ENCODE measurements at places on chromosomes 13 and 19. TPM values are rescaled to one million over a fixed set of nuclear protein-coding genes. Genes with fewer than 3 reads are reported as not detected.

- DNase-seq: peak; percentile 68
Measured at GRCh38 chr19:49570138-49570856, 10.1 kb downstream of the NOSIP start.

GRCh38 chr19:13370948-13371347, 135.3 kb downstream of the CACNA1A start:
- no peak for DNase-seq

- no peak for DNase-seq
Measured at GRCh38 chr13:74092711-74093110, 41.5 kb downstream of the KLF12 start.

- no peak for DNase-seq
Measured at GRCh38 chr19:8501981-8502380, 459 bp downstream of the PRAM1 start.

DNA sequence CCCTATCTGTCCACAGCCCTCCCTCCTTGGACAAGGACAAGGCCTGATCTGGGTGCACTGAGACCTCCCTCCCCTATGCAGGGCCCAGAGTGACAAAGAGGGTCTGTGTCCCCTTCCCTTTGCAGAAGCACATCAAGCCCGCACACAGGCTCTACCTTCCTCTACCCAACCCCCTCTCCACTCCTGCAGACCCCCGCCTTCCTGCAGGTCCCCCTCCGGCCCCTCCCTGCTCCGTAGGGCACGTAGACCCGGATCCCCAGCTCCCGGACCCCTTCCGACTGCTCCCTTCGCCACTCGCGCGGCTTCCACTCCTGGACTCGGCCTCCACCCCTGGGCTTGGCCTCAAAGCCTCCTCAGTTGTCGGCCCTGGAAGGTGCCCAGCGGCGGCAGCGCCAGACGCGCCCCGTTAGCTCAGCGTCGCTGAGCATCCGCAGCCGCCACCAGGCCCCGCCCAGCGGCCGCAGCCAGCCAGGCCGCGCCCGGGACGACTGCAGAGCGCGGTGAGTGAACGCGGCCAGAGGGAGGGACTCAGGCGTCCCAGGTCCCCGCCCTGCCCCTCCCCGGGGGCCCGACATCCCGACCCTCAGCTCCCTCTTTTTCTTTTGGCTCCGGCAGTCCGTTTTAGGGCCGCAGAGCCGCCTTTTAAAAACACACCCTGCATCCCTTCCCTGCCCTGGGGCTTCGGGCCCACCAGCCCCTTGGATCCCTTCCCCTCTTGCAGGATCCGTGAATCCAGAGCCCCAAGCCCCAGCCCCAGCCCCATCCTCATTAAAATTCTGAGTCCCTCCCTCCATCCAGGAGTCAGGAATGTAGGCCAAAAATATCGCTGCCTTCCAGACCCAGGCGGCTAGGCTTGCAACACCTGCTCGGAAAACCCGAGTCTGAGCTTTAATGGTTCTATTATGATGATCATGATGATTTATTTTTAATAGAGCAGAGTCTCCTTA, 1.5 kb upstream of the MYADM start:
- peak; percentile 93 for DNase-seq

DNA sequence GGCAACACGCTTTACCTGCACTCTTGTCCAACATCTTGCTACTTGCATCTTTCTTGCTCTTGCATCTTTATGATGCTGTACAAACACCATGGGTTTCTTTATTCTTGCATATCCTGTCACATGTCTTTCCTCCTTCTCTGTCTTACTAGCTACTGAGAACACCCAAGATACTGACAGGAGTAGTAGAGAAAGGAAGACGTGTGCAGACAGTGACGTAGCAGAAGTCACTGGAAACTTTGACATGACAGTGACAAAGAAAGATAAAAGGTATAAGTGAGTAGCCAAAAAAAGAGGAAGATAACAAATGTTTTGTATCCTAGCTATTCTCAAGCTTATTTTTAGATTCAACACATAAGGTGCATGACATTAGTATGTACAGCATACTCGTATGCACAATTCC, 34.2 kb downstream of the TRPC4 start:
- no peak for DNase-seq

DNA sequence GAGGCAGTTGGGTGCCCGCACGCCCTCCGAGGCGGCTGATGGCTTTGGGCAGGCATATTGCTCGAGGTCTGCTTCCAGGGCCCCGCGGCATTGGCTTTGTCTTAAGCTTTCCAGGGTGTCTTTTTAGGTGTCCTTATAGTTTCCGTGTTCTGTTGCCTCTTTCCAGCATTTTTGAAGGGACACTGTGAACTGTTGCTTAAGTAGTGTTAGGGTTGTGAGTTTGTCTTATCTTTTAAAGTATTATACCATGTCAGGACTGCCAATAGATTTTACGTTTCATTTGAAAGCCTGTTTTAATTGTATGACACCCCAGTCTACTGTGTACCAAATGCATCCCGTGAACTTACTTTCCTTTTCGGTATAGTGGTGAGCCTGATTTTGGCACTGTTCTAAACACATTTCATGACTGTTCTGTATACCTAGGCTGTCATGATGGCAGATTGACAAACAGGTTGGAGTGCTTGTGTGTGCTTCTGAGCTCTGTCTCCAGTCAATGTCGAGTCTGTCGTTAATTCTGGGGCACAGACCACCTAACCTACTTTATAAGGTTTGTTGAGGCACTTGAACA, 656 bp downstream of the PCCA start:
- DNase-seq: no peak

DNA sequence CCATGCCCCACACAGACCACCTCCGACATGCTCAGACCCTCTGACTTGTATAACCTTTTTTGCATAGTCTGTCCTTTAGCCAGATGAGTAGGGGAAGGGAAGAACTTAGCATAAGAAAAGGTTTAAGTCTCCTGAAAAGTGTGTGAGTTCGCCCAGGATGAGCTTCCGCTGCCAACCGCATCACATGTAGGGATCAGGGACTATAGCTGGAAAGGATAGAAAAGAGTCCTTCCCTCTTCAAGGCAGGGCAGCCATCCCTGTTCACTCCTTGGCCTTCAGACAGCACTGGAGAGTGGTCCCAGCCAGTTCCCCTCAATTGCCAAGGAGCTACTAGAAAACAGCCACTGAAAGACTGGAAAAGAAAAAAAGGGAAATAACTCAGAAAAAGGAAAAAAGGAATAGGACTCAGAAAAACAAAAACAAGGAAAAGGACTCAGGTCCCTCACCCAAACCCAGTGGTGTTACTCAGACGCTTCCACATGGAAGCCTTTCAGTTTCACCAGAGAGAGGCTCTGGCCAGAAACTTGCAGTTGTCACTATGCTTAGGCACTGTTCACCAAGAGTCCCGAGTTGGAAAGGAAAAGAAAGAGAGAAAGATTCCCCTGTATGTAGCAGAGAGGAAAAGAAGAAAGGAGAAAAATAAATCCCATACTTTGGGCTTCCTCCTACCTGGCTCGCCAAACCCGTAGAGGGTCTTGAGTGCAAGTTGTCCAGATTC, 5.6 kb upstream of the TM9SF2 start:
- no peak for DNase-seq

GRCh38 chr13:41654796-41655195, 197.4 kb downstream of the RGCC start:
- DNase-seq: no peak

DNA sequence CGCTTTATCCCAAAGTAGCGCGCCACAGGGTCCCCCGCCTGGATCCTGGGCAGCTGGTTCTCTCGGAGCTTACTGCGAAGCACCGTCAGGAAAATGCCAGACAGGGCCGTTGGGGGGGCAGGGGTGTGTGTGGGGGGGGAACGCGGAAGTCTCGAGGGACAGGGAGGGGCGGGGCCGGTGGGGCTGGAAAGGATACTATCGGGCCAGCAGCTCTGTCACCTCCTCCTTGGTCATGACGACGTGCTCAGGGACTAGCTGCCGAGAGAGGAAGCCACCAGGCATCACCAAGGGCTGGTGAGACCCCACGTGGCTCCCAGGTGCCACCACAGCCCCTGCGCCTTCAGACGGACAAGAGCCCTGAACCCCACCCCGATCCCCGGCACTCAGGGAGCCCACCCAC, 5.3 kb downstream of the POLR2E start:
- no peak for DNase-seq

- DNase-seq: no peak
Measured at GRCh38 chr13:43278127-43278526, 254.7 kb downstream of the DNAJC15 start.

- DNase-seq: no peak
Measured at GRCh38 chr19:13299838-13300237, 149.6 kb downstream of the IER2 start.

DNA sequence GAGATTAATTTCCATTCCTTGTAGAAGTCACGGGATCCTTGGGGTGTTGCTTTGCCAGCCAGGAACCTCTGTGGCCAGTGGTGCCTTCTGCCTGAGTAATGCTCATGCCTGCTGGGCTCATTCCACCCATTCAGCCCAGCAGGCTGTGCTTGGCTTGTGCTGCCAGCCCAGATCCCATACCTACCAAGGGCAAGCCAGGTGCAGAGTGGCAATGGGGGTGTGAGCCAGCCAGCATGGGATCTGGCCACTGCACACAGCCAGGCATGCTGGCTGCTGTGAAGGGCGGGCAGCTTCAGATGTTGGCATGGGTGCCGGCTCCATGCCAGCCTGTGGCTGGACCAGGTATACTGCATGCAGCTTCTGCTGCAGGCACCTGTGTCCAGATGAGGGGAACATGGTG, 42.5 kb downstream of the WDFY2 start:
- DNase-seq: no peak

- no peak for DNase-seq
Measured at GRCh38 chr13:50388481-50388880, 373.2 kb downstream of the KCNRG start.

DNA sequence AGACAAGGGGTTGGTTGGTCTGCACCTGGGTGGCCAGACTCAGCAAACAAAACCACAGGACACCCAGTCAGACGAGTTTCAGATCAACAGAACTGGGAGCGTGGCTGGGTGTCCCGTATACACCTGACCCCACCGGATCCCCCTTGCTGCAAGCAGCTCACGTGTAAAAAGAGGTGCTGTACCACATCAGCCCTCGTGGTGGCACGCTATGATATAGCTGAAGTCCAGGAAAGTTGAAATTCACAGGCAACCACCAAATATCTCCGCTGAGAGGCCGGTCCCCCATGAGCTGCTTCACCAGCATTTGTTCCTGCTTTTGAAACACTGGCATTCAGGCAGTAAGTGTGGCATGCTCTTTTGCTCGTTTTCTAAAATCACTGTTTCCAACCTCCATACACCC, 92.3 kb downstream of the TUBA3C start:
- DNase-seq: no peak

DNA sequence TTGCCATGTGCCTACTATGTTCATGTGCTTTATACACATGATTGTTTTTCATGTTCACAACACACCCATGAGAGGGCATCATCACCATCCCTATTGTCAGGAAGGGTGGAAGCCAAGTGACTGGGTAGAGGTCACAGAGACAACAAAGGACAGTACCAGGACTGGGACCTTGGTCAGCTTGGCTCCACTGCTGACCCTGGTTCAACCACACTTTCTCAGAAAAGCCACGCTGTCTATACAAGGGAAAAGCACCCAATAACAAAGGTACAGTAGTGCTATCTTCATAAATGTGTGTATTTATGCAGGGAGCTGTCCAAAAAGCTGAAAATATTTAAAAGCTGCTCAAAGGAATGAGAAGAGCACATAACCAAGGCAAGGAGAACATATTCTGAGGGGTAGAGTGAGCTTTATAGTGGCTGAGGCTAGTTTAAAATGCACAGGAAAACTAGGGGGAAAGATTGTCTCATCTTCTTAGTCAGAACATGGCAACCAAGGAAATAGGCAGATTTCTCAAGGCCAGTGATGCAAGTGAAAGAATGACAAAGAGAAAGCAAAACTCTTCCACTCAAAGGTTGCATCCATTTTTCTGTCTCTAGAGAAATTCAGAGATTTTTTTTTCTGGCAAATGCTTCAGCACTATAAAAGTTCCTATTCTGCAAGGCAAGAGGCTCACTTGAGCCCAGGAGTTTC, 415.0 kb downstream of the FOXO1 start:
- DNase-seq: no peak

- DNase-seq: no peak
Measured at GRCh38 chr19:900302-901111, 7.2 kb downstream of the RNU6-9 start.

DNA sequence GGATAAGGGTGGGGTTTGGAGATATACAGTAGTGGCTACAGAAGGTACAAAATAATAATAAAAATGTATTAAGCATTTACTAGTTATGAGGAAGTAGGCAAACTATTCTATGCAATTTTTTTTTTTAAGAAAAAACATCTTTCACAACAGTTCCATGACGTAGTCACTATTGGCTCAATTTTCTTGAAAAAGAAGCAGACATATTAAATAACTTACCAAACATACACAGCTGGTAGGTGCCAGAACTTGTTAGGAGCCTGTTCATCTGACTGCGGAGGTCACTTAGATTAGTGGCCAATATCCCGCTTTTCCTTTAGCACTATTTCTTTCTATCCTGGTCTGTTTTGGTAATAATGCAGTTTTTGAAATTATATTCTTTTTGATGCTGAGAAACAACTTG, 593.5 kb downstream of the KCTD12 start:
- DNase-seq: no peak

DNA sequence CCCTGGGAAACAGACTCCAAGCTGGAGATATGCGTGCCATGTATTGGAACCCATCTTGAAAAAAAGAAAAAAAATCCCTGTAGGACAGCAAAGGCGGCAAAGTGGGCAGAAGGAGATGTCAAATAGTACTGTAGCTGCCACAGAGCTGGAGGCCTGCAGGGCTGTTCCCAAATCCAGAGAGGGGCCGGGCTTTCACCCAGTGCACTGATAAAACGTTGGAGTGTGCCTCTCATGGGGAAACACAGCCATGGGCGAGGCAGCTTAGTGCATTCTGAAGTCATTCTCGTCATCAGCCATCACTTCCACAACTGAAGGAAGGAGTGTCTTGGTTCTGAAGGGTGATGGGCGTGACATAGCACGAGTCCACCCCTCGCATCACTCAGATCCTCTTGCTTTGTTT, 4.8 kb downstream of the SGCG start:
- no peak for DNase-seq

GRCh38 chr19:49764341-49764740, 1.2 kb upstream of the TSKS start:
- DNase-seq: no peak

Gene TBXA2R
- total RNA-seq: not detected

Gene TEKTIP1
- not detected for total RNA-seq

Gene DMPK
- total RNA-seq: 4.8 TPM

Gene CGB2
- not detected for total RNA-seq

Gene ANGPTL8
- not detected for total RNA-seq

Gene SHANK1
- not detected for total RNA-seq

Gene SIGLEC5
- not detected for total RNA-seq

Gene SLC5A5
- total RNA-seq: not detected

Gene ZNF549
- total RNA-seq: 1.5 TPM

Gene KLK15
- not detected for total RNA-seq

Gene OR4F17
- total RNA-seq: not detected
